A549 treated with GW870086 at 1 μM for 4 hours (cell line): ENCODE measurements at places on chromosomes 1 and 21. TPM values are rescaled to one million over a fixed set of nuclear protein-coding genes. Genes with fewer than 3 reads are reported as not detected.

Gene LRRC71
- total RNA-seq = 0.11 to 0.22 TPM (median 0.19 TPM) in 3 of 5 replicates, not detected in the others

Gene S100A14
- total RNA-seq = 0.29 to 0.82 TPM (median 0.52 TPM) in 5 replicates

Gene CAMK2N1
- total RNA-seq = 42.9 to 58.3 TPM (median 49.0 TPM) in 5 replicates

Gene IL23R
- not detected in 5 replicates for total RNA-seq

Gene C1orf141
- not detected in 5 replicates for total RNA-seq

Gene TMPRSS15
- not detected in 5 replicates for total RNA-seq

Gene ADORA3
- not detected in 5 replicates for total RNA-seq

Gene LIN9
- total RNA-seq = 5.7 to 7.8 TPM (median 7.4 TPM) in 5 replicates

Gene FNDC5
- 0.32 to 0.74 TPM (median 0.62 TPM) in 5 replicates for total RNA-seq

Gene PTCH2
- total RNA-seq = 0.15 to 0.25 TPM (median 0.19 TPM) in 5 replicates

Gene KCNK2
- 0.05 to 0.11 TPM (median 0.09 TPM) in 3 of 5 replicates, not detected in the others for total RNA-seq

Gene MAP1LC3C
- total RNA-seq = 0.17 to 0.39 TPM (median 0.24 TPM) in 4 of 5 replicates, not detected in the other

Gene MNDA
- total RNA-seq = not detected in 5 replicates

Gene CR1L
- not detected in 5 replicates for total RNA-seq

Gene CD48
- not detected in 5 replicates for total RNA-seq

Gene NPHS2
- not detected in 5 replicates for total RNA-seq

Gene PKP1
- total RNA-seq = 0.02 to 0.07 TPM (median 0.05 TPM) in 4 of 5 replicates, not detected in the other

Gene LORICRIN
- not detected in 5 replicates for total RNA-seq
